Stimulated activated CD8-positive, alpha-beta memory T cell treated with anti-CD3 and anti-CD28 coated beads, Interleukin-4, amount 100 ng/mL, for 1 hour (primary cell): ENCODE measurements at places on chromosomes 16 and 17.

GRCh38 chr16:77961814-77962213, 60.5 kb upstream of the CLEC3A start:
- DNase-seq = no peak

GRCh38 chr17:33615861-33616260, 322.8 kb upstream of the ASIC2 start:
- no peak for DNase-seq

DNA sequence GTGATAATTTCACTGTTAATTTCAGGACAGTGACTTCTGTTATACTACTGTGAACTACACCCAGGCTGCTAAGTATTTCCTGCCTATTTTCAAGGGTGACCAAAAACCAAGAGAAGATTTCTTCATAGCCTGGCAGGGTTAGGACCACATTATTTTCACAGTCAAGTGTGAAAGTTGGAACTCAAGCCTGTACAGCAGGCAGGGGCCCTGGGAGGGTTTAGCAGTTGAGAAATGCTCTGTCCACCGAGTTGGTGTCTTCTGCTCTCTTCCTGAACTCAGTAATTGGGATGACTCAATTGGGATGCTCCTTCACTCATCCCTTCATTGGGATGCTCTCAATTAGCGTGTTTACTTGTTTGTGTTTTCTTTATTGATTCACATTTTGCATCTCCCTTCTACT, 347.3 kb upstream of the CDH11 start:
- no peak for DNase-seq

- no peak for DNase-seq
Measured at GRCh38 chr16:1181404-1182315, 28.8 kb downstream of the CACNA1H start.

- no peak for DNase-seq
Measured at GRCh38 chr17:43411369-43411677, 12.5 kb downstream of the ARL4D start.

GRCh38 chr17:39724731-39725130, 5.6 kb downstream of the MIEN1 start:
- DNase-seq = no peak

DNA sequence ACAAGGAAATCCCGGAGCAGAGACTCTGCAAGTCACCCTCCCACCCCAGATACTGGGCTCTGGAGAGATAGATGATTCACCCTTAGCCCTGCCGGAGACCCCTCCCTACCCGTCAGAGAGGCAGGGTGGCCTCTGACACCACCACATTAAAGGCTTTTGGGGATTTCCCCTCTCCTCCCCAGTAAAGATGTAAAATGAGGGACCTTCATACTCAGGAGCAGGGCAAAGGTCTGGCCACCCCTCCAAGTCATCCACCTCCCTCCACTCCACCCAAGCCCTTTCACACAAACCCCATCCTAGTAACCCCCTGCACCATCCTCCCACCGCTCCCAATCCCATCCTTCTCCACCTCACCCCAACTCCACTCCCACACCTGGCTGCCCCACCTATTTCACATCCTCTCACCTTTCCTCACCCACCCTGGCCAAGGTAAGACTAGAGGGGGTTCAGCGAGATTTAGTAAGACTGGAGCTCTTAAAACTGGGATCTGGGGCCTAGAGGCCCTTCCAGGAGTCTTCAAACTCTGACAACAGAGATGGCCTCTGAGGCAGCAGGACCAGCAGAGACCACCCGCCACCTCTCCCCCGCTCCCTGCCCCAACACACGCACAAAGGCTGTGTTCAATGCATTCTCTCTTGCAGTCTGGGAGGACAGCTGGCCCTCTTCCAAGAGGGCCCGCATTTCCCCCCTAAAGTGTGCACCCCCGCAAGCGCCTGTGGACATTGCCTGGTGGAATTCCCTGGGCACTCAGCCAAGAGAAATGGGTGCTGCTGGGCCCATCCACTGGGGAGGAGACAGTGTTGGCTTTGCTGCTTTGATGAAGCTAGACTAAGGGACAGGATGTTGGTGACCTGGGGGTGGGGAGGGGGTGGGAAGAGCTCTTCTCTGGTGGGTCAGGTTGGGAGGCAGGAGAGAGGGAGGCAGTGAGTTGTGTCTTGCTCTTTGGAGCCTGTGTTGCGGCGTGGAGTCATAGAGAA, 1.1 kb downstream of the ABAT start:
- peak; percentile 19 for DNase-seq

GRCh38 chr16:6165330-6165979, 1067.9 kb upstream of the EEF2KMT start:
- no peak for DNase-seq
